ENCODE measurements at places on chromosomes 16 and 17. TPM values are rescaled to one million over a fixed set of nuclear protein-coding genes. Genes with fewer than 3 reads are reported as not detected.
A peak's percentile ranks its signal among the peaks of the same experiment; 100 is the strongest.

Gene ODAD4
- total RNA-seq, result 0.61 TPM

GRCh38 chr16:53886482-53887378, 182.8 kb downstream of the FTO start:
- no peak for DNase-seq
- no peaks in the 10 kb centered on the region for H3K4me1 ChIP-seq
- no peaks in the 10 kb centered on the region for H3K27me3 ChIP-seq
- no peak overlapping the region for H3K27ac ChIP-seq

Gene CFAP97D1
- not detected for total RNA-seq

Gene CSH2
- 1.0 TPM for total RNA-seq

DNA sequence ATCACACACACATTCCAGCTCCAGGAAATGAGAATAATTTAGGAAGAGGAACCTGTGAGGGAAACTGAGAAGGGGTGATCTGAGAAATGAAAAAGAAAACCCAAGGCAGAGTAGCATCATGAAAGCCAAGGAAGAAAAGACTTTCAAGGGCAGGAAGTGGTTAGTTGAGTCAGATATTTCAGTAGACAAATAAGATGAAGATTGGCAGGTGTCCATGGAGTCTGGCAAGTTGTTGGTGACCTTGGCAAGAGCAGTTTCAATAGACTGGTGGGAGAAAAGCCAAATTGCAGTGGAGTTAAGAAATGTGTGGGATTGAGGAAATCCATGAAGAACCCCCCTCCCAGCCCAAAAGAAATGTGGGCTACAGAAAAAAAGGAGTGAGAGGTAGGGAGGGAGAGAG, 10.7 kb downstream of the GNAO1 start:
- no peak for DNase-seq
- H3K4me1 ChIP-seq, result peaks cover 35% of the 10 kb centered on the region
- H3K27ac ChIP-seq, result peak overlapping the region; percentile 54
- no peak overlapping the region for H3K4me3 ChIP-seq
- no peaks in the 10 kb centered on the region for H3K36me3 ChIP-seq
- peaks cover 3% of the 10 kb centered on the region for H3K27me3 ChIP-seq

- no peak overlapping the region for H3K4me3 ChIP-seq
- no peaks in the 10 kb centered on the region for H3K36me3 ChIP-seq
- H3K27ac ChIP-seq, result no peak overlapping the region
- H3K4me1 ChIP-seq, result no peaks in the 10 kb centered on the region
- DNase-seq, result no peak
These were observed 153.9 kb upstream of the ZKSCAN2 start for GRCh38 chr16:25411396-25412081.

DNA sequence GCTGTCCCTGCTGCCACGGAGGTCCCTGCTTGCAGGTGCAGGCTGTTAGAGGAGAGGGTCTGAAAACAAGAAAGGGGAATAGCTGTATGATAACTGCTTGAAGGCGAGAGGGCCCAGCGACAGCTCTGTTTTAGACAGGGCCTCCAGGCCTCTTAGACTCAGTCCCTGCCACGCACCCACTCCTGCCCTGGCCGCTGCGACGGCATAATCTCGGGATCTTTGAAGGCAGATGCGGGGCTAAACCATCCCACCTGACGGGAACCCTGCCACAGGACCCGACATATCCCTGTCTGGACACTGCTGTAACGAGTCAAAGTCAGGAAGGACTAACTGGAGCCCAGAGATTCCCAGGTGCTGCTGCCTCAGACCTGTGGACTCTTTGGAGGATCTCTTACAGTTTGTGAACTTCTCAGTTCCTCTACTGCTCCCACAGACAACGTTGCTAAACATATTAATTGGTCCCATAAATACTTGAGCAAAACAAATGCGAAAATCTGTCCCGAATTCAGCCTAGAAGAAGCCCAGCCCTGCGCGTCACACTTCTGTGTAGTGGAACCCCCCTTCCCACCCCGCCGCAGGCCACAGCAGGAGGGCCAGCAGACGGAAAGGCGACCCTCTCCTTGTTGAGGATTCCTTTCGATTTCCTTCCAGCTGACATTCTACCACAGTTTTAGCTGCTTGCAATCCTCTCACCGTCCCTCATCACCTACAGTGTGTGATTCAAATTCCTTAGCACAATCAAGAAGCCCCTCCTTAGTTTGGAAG, 998 bp upstream of the TMEM11 start:
- peak overlapping the region; percentile 92 for H3K27ac ChIP-seq
- H3K27me3 ChIP-seq, result no peaks in the 10 kb centered on the region
- H3K4me1 ChIP-seq, result peaks cover 39% of the 10 kb centered on the region
- no peak for DNase-seq
- peaks cover 16% of the 10 kb centered on the region for H3K36me3 ChIP-seq

Gene CCL14
- 4.1 TPM for total RNA-seq

DNA sequence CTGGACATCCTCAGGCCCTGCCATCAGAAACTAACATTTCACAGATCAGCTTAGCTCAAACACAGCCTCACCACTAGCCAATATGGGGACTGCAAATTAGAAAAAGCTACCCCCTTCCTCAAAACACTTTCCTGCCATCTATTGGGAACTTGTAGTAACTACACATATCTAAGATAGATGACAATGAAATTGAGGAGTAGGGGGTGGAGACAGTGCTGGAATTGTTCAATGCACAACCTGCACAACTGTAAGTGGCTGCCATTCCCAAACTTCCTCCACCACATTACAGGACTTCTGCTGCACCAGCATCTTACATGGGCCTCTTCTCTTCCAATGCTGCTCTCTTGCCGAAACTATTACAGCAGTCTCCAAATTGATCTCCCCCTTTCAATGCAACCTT, 21.9 kb downstream of the AIPL1 start:
- no peaks in the 10 kb centered on the region for H3K27me3 ChIP-seq
- no peak overlapping the region for H3K4me3 ChIP-seq
- no peaks in the 10 kb centered on the region for H3K4me1 ChIP-seq

Gene CMTM2
- total RNA-seq, result 0.94 TPM

DNA sequence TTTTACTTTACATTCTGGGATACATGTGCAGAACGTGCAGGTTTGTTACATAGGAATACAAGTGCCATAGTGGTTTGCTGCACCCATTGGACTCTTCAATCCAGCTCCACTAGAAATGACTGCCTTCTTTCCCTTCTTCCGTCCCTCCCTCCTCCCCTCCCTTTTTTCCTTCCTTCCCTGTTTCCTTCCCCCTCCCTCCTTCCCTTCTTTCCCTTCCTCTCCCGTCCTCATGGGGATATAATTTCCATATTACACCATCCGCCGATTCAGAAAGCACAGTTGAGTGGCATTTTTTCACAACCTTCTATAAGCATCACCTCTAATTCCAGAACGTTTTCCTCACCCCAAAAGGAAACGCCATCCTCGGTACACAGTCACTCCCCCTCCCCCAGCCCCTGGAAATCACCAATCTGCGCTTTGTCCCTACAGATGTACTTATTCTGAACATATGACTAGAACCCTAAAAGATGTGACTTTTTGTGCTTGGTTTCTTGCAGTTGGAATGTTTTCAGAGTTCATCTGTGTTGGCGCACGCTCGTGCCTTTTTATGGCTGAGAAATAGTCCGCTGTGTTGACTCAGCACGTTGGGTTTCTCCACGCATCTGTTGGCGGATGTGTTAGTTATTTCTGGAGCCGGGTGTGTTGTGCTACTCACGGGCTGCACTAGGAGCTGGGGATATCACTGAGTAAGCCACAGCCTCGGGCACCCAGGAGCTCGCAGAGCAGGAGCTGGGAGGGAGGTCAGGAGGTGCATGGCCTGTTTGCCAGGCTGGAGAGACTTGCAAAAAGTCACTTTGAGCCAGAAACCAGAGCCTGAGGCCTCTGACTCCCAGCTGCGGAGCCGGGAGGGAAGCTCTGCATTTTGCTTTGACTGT, 336.4 kb downstream of the SEC14L1 start:
- peaks cover 59% of the 10 kb centered on the region for H3K36me3 ChIP-seq
- no peak for DNase-seq
- peak overlapping the region; percentile 41 for H3K27ac ChIP-seq
- H3K4me1 ChIP-seq, result peaks cover 43% of the 10 kb centered on the region

- DNase-seq, result peak; percentile 47
- peaks cover 21% of the 10 kb centered on the region for H3K36me3 ChIP-seq
- no peak overlapping the region for H3K4me3 ChIP-seq
These were observed 1.2 kb upstream of the ATP2A1 start for GRCh38 chr16:28876973-28877654.

- H3K36me3 ChIP-seq, result no peaks in the 10 kb centered on the region
- no peak for DNase-seq
- H3K27me3 ChIP-seq, result peaks cover 5% of the 10 kb centered on the region
- no peak overlapping the region for H3K4me3 ChIP-seq
- no peak overlapping the region for H3K27ac ChIP-seq
These were observed 2.2 kb upstream of the ARL4D start for GRCh38 chr17:43396491-43397060.

DNA sequence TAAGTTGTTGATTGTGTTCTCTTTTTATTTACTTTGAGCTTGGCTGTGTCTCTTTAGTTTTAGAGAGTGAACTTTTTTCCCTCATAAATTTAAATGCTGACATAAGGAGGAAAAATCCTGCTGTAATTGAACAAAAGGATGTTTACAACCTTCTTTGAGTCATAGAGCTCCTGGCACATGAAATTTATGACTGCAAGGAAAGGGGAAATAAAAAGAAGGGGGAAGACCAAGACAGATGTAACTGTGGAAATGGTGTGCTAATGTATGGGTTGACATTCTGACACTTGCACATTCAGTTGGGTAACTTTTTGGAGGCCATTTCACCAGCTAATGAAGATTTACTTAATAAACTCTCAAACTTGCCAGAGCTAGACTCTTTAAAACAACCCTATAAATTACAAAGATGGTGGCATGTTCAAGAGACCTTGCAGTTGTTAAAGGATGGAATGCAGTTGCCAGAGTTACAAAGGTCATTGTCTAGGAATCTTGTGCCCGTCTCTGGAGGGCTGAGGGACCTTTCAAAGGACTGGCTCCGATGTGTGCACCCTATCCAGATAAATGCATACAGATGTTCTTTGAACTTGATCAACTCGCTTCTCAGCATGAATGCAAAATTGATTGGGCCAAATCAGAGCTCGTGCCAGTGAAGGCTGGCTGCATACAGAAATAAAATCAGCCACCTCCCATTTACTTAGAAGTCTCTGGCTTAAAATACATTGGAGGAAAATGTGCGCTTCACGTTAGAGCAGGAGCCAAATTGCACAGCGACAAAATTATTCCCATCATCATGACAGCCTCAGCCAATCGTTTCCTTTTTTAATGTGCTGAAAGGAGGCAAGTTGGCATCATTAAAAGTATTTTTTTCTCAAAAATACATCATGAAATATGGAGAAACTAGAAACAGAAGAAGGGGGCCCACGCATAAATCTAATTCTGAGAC, 289.0 kb upstream of the XYLT1 start:
- DNase-seq, result no peak
- no peaks in the 10 kb centered on the region for H3K27me3 ChIP-seq
- no peak overlapping the region for H3K27ac ChIP-seq
- no peaks in the 10 kb centered on the region for H3K4me1 ChIP-seq
- no peak overlapping the region for H3K4me3 ChIP-seq
- no peaks in the 10 kb centered on the region for H3K36me3 ChIP-seq

DNA sequence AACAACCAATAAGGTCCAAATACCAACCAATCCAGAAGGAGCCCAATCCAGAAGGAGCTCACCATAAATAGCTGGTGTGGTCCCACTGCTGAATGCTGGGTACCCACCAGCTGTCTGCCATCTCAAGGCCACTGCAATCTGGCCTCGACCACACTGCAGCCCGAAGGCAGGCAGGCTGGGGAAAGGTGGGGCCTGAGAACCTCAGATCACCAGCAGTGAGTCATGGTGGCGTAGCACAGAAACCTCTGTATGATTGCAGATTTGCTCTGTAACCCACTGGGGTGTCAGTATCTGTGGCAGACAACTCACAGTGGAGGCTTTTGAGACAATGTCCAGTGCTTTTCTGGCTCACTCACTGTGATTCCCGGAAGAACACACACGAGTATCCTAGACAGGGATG, 14.7 kb upstream of the CMTR2 start:
- no peak overlapping the region for H3K27ac ChIP-seq
- H3K27me3 ChIP-seq, result no peaks in the 10 kb centered on the region
- H3K4me3 ChIP-seq, result no peak overlapping the region
- no peaks in the 10 kb centered on the region for H3K36me3 ChIP-seq
- DNase-seq, result no peak

- H3K27ac ChIP-seq, result no peak overlapping the region
- peaks cover 11% of the 10 kb centered on the region for H3K36me3 ChIP-seq
- H3K4me3 ChIP-seq, result peak overlapping the region; percentile 59
These were observed 32.4 kb downstream of the DCAKD start for GRCh38 chr17:45018848-45019711.

- no peak overlapping the region for H3K27ac ChIP-seq
- DNase-seq, result no peak
- H3K4me1 ChIP-seq, result no peaks in the 10 kb centered on the region
- H3K27me3 ChIP-seq, result no peaks in the 10 kb centered on the region
- no peak overlapping the region for H3K4me3 ChIP-seq
These were observed 169.9 kb downstream of the CYB561 start for GRCh38 chr17:63275971-63276745.

GRCh38 chr16:66923247-66923731, 2.0 kb downstream of the RRAD start:
- no peak overlapping the region for H3K27ac ChIP-seq
- peaks cover 5% of the 10 kb centered on the region for H3K4me1 ChIP-seq
- DNase-seq, result no peak
- H3K4me3 ChIP-seq, result no peak overlapping the region
- H3K27me3 ChIP-seq, result peaks cover 47% of the 10 kb centered on the region

GRCh38 chr17:78739331-78739931, 42.6 kb downstream of the CYTH1 start:
- H3K36me3 ChIP-seq, result no peaks in the 10 kb centered on the region
- DNase-seq, result no peak
- H3K27me3 ChIP-seq, result no peaks in the 10 kb centered on the region
- peaks cover 54% of the 10 kb centered on the region for H3K4me1 ChIP-seq
- H3K4me3 ChIP-seq, result no peak overlapping the region

- H3K27ac ChIP-seq, result no peak overlapping the region
- no peak overlapping the region for H3K4me3 ChIP-seq
- peaks cover 3% of the 10 kb centered on the region for H3K36me3 ChIP-seq
- DNase-seq, result no peak
These were observed 5.8 kb downstream of the OVCA2 start for GRCh38 chr17:2047590-2047989.

GRCh38 chr17:20083156-20083859, 74.1 kb downstream of the SPECC1 start:
- H3K4me3 ChIP-seq, result no peak overlapping the region
- H3K36me3 ChIP-seq, result no peaks in the 10 kb centered on the region
- no peaks in the 10 kb centered on the region for H3K4me1 ChIP-seq
- no peak overlapping the region for H3K27ac ChIP-seq
- H3K27me3 ChIP-seq, result no peaks in the 10 kb centered on the region
- DNase-seq, result no peak

- no peak for DNase-seq
- peaks cover 4% of the 10 kb centered on the region for H3K4me1 ChIP-seq
- H3K27me3 ChIP-seq, result peaks cover 27% of the 10 kb centered on the region
- no peaks in the 10 kb centered on the region for H3K36me3 ChIP-seq
These were observed 28.0 kb downstream of the CACNA1G start for GRCh38 chr17:50588391-50589049.

GRCh38 chr17:63850401-63850800, 7.9 kb upstream of the SMARCD2 start:
- H3K27me3 ChIP-seq, result peaks cover 10% of the 10 kb centered on the region
- no peak for DNase-seq
- H3K4me1 ChIP-seq, result peaks cover 13% of the 10 kb centered on the region
- no peak overlapping the region for H3K4me3 ChIP-seq
- no peak overlapping the region for H3K27ac ChIP-seq

Data from thymus (tissue), 14 donors.